ENCODE measurements at places on chromosomes 11 and 22. TPM values are rescaled to one million over a fixed set of nuclear protein-coding genes. Genes with fewer than 3 reads are reported as not detected.

PVALB gene
- not detected for total RNA-seq

ELMOD1 gene
- total RNA-seq = 119 TPM

FIBIN gene
- 4.4 TPM for total RNA-seq

CEND1 gene
- 8.6 TPM for total RNA-seq

KRTAP5-10 gene
- total RNA-seq = not detected

SPON1 gene
- total RNA-seq = 36.4 TPM

SPDYC gene
- not detected for total RNA-seq

KCNK4 gene
- 1.5 TPM for total RNA-seq

TMEM109 gene
- 9.1 TPM for total RNA-seq

CRYBB3 gene
- total RNA-seq = not detected

ZP1 gene
- not detected for total RNA-seq

SPI1 gene
- 1.7 TPM for total RNA-seq

CDON gene
- 32.9 TPM for total RNA-seq

CDC45 gene
- total RNA-seq = 0.49 TPM

IGLL1 gene
- not detected for total RNA-seq

GRIK4 gene
- total RNA-seq = 4.4 TPM

LINC01488 gene
- not detected for total RNA-seq

USH1C gene
- total RNA-seq = 0.49 TPM

OR51I1 gene
- total RNA-seq = not detected

STK33 gene
- total RNA-seq = 4.2 TPM

PCF11 gene
- 45.7 TPM for total RNA-seq

PANX3 gene
- total RNA-seq = 0.25 TPM

SCARF2 gene
- 2.5 TPM for total RNA-seq

TSPAN32 gene
- 0.25 TPM for total RNA-seq

ACP2 gene
- total RNA-seq = 17.2 TPM

MMP12 gene
- not detected for total RNA-seq

CRYAB gene
- 7.4 TPM for total RNA-seq

LRRC4C gene
- 63.4 TPM for total RNA-seq

C11orf86 gene
- not detected for total RNA-seq

SPCS2 gene
- total RNA-seq = 22.9 TPM

NTM gene
- total RNA-seq = 125 TPM

MPEG1 gene
- 1.7 TPM for total RNA-seq

MS4A14 gene
- total RNA-seq = not detected

OR56A1 gene
- 0.25 TPM for total RNA-seq

CCDC73 gene
- total RNA-seq = under 0.01 TPM
